HS-27A (cell line): ENCODE measurements at places on chromosomes 13 and 19.

DNA sequence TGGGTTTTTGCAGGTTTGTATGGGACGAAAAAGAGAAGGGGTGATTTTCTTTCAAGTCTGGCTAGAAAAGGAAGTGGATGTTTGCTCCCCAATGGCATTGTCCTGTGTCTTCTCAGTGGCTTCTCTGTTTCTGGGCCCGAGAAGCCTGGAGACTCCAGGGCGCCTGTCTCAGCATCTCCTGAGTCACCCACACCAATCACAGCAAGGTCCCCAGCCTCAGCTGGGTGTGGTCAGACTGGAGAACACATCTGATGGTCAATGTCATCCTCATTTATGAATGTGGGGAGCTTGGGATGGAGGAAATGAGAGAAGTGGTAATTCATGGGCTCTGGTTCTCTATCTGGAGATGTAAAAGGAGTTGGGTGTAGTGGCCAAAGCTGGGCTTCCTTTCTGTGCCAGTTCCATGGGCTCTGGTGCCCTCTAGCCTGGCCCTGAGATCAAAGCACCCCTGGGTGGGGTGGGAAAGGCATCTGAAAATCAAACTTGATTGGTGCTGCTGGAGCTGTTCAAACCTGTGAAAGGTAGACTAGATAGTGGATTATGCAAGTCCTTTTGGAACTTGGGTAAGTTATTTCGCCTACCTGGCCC lies 13.4 kb downstream of the RASL11A start:
- DNase-seq = no peak

DNA sequence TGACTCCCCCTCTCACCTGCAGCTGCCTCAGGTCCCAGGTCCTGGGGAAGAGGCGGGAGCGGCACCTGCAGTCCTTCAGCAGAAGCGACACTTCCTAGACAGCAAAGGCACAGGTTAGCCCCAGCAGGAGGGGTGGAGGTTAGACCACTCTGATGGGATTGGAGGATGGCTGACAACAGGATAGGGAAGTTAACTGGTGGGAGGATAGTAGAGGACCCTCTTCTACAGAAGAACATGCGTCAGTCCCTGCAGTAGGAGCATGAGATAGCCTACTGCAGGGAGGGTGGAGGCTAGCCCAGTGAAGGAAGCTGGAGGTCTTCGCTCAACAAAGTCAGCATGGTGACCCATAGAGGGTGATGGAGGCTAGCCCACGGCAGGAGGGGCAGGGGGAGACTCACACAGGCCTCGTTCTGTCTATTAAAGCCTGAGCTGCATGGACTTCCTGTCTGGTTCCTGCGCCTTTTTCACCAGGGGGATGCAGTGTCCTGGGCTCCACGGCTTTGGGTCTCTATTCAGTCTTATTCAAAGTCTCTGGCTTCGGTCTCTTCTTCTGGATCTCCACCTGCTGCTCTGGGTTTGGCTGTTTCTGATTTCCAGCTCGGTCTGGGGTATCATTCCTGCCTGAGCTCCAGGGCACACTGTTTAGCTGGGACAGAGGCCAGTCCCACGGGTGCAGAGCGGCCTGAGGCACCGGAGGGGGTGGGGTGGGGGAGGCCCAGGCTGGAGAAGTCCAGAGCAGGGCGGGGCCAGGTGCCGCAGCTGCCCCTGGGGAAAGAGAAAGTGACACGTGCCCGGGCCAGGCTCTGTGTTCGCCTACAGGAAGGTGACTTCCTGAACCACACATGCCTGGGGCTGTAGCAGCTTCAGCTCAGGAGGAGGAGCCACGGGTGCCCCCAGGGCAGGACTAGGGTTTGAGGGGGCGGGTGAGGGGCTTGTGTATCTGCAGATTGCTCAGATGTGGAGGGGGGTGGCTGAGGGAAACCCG lies 7.3 kb downstream of the IFNL3 start:
- no peak for DNase-seq

DNA sequence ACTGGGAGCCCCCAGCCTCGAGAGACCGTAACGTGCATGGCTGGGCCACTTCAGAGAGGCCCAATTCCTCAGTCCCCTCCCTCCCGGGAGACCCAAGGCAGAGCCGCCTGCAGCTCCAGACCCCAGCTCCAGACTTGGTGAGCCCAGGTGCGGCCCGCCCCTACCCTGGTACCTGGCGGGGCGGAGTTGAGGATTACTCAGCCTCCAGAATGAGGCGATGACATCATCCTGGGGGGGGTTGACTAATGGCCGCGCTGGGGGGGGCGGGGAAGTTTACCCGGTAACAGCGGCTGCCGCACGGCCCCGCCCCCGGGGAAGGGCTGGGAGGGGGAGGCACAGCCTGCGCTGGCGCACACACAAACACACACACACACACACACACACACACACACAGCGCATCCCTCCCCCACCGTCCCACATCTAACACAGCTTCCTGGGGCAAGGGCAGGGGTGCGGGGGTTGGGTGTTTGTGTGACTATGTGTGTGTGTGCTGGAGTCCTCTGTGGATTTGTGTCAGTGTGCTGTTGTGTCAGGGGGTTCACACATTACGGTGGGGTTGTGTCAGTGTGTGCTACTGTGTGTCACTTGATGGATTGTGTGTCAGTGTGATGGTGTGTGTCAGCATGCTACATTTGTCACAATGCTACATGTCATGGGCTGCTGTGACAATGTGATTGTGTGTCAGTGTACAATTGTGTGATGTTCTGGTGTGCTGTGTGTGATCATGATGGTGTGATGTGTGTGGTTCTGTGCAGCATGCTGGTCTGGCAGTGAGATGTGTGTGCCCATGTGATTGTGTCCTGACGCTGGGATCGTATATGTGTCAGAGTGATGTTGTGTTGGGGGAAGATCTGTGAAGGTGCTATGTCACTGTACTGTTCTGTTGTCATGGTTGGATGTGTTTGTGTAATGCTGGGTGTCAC lies 10.3 kb upstream of the BBC3 start:
- DNase-seq = no peak

GRCh38 chr13:113667771-113668490 lies 912 bp downstream of the GRK1 start:
- no peak for DNase-seq

GRCh38 chr13:80462567-80462966 lies 121.6 kb upstream of the SPRY2 start:
- DNase-seq = no peak

DNA sequence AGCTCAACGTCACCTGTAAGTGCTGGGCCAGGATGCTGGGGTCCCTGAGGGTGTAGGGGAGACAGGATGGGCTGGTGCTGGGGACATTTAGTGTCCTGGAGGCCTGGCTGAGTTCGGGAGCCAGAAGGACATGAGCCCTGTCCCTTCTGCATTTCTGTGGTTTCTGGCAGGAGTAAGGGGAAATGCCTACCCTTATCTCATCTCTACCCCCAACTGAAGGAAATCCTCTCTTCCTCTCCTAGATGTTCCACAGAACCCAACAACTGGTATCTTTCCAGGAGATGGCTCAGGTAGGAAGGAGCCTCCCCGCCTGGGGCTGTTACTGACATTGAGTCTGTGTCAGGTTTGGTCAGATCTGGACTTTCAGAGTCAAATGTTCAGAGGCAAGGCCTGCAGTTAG lies 1.2 kb downstream of the CD33 start:
- DNase-seq = no peak

DNA sequence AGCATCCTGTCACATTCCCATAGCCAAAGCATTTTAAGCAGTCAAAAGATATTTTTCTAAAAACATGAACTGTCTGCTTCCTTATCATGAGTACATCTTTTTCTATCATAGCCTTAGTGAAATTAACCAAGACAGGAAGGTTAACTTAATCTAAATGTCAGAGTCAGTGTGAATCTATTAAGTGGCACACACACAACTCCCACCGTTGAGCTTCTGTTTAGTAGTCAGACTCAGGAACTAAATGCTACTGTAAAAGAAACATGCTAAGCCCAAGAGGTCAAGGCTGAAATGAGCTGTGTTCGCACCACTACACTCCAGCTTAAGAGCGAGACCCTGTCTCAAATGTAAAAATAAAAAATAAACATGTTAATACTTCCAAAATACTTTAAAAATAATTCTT lies 7.7 kb upstream of the POU4F1 start:
- no peak for DNase-seq

- no peak for DNase-seq
Measured at GRCh38 chr13:99316657-99317256, 9.6 kb upstream of the GPR183 start.

GRCh38 chr13:21538753-21539152 lies 65.2 kb downstream of the MICU2 start:
- no peak for DNase-seq

DNA sequence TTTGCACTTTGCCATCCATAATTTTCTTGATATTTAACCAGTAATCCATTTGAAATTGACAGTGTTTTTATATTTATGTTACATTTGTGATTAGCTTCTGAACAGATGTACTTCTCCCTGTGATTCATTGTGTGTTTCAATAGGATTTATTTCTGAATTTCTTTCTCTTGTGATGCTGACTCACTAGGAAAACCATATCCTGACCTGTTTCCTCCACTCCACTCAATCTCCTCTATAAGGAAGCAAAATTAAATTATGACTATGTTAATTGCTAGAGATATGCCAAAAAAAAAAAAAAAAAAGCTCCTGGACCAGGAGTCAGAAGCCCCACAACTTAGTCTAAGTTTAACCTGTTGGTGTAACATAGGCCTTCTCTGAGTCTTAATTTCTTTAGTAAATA lies 614.6 kb upstream of the SPRY2 start:
- DNase-seq = no peak
